Naive thymus-derived CD8-positive, alpha-beta T cell (primary cell): ENCODE measurements at places on chromosomes 4 and X. TPM values are rescaled to one million over a fixed set of nuclear protein-coding genes. Genes with fewer than 3 reads are reported as not detected.

ZMAT1 gene
- 38.9 TPM for total RNA-seq

NKX3-2 gene
- total RNA-seq = not detected

GRCh38 chr4:141578451-141578850 lies 57.9 kb upstream of the IL15 start:
- DNase-seq = no peak

DNA sequence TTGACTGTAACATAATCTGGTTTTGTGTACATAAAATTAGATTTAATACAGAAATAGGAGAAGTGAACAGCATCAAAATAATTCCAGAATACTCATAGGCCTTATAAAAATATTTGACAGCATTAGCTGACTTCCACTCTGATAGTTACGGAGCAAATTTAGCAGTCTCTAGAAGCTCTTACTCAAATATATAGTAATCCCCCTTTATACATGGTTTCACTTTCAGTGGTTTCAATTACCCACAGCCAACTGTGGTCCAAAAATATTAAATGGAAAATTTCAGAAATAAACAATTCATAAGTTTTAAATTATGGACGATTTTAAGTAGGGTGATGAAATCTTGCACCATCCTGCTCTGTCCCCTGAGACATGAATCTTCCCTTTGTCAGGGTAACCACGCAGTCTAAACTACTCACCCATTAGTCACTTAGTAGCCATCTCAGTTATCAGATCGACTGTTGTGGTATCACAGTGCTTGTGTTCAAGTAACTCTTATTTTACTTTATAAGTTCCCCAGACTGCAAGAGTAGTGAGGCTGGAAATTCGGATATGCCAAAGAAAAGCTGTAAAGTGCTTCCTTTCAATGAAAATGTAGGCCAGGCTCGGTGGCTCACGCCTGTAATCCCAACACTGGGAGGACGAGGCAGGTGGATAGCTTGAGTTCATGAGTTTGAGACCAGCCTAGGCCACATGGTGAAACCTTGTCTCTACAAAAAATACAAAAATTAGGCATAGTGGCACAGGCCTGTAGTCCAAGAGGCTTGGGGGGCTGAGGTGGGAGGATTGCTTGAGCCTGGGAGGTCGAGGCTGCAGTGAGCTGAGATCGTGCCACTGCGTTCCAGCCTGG lies 17.2 kb upstream of the RTL9 start:
- no peak for DNase-seq

DNA sequence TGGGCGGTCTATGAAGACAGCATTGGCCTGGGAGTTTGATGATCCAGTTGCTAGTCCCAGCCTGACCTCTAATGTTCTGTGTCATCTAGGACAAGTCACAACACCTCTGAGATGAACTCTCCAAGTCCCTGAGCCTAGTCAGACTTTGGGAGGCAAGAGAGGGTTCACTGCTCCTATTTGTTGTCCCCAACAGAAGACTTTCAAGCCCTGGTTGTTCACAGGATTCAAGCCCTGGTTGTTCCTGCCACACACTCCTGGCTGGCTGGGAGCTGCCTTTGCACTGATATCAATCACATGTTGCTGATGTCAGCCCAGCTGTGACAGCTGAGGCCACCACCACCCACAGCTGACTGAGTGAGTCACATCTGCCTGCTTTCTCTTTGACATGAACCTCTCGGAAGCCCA lies 253.2 kb upstream of the RASGEF1B start:
- no peak for DNase-seq

DNA sequence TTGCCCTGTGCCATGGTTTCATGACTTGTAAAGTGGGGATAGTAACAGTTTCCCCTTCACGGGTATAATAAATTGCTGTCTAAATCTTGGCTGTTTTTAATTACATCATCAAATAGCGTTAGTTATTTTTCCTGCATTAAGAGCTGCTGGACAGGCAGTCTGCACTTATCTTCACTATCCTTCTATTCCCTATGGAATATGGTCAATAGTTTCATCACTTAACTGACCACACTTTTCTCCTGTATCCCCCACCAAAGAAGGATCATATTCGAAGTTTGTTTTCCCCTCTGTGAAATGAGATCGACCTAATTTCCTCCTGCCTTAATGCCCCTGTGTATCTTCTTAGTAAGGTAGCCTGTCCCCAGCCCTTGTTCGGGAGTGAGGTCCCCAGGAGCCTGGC lies 133.2 kb downstream of the SHROOM3 start:
- no peak for DNase-seq
